ENCODE measurements at places on chromosomes 7 and 10.

DNA sequence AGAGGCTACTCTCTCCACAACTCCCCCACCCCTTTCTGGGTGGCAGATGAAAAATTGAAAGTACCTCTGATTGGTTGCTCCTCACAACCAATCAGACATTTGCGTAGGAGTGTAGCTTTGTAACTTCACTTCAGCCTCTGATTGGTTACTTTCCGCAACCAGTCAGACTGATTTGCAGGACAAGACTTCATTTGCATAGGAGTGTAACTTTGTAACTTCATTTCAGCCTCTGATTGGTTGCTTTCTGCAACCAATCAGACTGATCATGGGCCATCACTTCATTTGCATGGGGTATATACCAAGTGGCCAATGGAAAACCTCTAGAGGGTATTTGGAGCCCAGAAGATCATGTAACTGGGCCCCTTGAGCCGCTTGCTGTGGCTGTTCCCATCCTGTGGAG, 25.6 kb downstream of the CDNF start:
- DNase-seq = no peak

- DNase-seq = no peak
Measured at GRCh38 chr10:54962134-54962900, 161.3 kb upstream of the PCDH15 start.

DNA sequence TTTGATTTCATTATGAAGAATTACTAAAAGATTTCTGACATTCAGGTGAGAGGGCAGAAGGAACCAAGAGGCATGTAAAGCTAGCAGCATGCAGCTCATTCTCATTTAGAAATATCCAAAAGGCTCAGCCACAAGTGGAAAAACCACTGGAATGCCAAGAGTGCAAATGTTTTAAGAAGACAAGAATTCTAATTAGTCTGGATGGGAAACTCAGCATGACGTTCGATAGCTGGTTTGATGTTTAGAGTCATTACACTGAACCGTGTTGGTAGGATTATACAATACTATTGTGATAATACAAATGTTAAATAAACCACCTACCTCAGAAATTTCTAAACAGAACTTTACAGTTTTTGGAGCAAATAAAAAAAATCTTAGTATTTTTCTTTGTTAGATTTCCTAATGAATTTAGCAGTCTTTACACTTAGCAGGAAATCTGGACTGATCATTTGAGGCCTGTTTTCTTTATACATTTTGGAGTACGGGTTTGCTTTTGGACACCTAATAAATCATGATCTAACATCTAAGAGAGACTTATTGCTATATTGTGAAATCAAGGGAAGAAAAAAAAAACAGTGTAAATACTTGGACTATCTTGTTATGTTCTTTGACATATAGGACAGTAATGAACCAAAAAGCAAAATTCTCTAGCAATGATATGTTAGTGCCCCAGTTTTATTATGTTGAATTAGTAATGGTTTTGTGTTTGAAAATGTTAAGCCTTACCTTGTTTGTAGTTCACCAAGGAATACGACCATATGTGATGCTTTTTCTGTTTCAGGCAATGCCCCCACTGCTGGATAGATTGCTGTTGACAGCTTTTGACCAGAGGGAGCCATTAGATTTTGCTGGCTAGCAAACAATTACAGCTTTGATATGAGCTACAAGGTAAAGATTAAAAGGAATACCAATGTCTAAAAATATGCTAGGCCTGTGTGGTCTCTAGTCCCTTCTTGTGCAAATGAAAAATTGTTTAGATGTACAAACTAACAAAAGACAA, 354.1 kb upstream of the SEMA3A start:
- DNase-seq = no peak

- no peak for DNase-seq
Measured at GRCh38 chr10:92304061-92304460, 13.1 kb downstream of the MARCHF5 start.

GRCh38 chr7:116588641-116589594, 64.1 kb downstream of the CAV1 start:
- DNase-seq = no peak

- DNase-seq = no peak
Measured at GRCh38 chr10:108450280-108450679, 1285.8 kb upstream of the SORCS1 start.
